ENCODE measurements at places on chromosomes 2 and 18.

DNA sequence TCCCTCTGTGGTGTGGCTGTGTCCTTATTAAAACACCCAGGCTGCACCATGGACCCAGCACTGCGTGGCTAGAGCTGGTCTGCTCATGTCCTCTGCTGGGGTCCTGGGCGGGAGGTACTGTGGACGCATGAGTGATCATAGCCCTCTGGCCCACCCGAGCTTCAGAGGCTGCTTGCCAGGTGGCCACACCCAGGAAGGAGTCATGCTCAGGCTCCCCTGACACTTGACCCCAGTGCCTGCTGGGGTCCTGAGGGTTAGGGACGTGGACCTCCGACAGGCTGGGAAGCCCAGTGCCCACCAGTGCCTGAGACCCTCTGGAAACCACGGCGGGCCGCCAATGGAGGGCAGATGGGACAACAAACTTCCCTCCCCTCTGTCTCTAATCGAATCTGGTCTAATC is 66.3 kb upstream of the HS6ST1 start:
- no peak for DNase-seq

DNA sequence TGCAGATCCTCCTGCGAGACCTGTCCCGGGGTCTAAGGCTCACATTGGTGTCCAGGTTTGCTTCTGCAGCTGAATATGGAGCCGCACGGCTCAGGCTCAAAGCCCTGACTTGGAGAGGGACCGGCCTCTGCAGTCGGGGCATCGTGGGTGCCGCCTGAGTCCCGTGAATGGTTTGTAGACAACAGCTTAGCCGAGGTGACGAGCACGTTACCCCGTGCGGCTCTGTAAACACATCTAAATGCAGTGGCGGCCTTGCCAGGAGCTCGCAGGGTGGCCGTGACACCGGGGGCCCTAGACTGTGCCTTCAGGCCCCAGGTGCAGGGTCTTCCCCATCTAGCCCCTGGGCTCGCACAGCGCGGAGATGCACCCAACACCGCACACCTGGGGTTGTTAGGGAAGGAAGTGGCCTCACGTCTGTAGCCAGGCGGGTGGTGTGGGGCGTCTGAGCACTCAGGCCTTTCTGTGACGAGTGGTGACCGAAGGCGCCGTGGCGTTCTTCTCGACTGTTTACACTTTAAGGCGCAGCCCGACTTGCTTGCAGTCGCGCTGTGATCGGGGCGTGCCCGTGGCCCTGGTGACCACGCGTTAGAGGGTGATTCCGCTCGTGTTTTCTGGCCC is 91.6 kb downstream of the NFATC1 start:
- DNase-seq = no peak

GRCh38 chr2:84966731-84967130 is 4.2 kb upstream of the KCMF1 start:
- DNase-seq = no peak

- DNase-seq = no peak
Measured at GRCh38 chr2:54962935-54963440, 87.3 kb downstream of the RTN4 start.

GRCh38 chr2:179938026-179938425 is 69.1 kb downstream of the CWC22 start:
- no peak for DNase-seq

- no peak for DNase-seq
Measured at GRCh38 chr2:241182126-241182525, 6.4 kb upstream of the ANO7 start.

DNA sequence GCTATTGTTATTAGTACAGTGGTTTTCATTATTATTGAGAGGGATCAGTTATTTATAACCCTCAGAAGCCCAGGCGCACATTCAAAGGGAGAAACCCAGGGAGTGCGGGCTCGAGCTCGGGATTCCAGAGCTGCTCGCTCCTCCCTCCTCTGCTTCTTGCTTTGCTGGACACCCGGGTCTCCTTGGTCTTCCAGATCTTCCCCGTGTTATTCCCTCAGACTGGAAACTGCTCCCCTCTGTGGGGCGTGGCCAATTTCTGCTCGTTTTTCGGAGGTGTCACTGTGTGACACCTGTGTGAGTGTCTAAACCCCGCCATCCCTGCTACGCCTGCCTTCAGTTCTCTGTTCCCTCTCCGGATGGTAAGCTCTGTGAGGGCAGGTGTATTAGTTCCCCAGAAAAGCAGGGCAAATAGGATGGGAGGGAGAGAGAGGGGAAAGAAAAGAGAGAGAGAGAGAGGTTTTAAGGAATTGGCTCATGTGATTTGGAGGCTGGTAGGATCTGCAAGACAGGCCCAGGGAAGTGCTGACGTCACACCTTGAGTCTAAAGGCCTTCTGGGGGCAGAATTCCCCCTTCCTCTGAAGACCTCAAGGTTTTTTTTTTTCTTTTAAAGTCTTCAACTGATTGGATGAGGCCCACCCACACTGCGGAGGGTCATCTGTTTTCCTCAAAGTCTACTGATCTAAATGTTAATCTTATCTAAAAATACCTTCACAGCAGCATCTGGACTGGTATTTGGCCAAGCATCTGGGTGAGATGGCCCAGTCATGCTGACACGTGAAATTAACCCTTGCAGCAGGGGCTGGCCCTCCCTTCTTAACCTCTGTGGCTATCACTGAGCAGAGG is 457.3 kb upstream of the ID2 start:
- DNase-seq = no peak
